ENCODE measurements at places on chromosomes 11 and 22.

GRCh38 chr22:45228401-45228754, 12.3 kb downstream of the KIAA0930 start:
- no peak for DNase-seq

- DNase-seq: no peak
Observed at GRCh38 chr11:65486570-65487466, 12.0 kb upstream of the MALAT1 start.

DNA sequence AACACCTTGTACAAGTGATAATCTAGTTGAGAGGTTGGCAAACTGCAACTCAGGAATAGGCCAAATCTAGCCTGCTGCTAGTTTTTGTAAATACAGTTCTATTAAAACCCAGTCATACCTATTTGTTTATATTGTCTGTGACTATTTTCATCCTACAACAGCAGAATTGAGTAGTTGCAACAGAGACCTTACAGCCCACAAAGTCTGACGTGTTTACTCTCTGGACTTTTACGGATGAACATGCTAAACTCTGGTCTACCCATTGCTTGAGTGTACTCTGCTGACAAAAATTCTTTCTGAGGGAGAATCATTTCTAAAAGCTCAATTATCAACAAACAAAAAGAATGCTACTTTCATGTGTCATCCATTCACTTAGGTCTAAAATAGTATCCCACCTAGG, 287.0 kb downstream of the DYNC2H1 start:
- no peak for DNase-seq

GRCh38 chr22:38132136-38132535, 21.7 kb upstream of the BAIAP2L2 start:
- DNase-seq: no peak

DNA sequence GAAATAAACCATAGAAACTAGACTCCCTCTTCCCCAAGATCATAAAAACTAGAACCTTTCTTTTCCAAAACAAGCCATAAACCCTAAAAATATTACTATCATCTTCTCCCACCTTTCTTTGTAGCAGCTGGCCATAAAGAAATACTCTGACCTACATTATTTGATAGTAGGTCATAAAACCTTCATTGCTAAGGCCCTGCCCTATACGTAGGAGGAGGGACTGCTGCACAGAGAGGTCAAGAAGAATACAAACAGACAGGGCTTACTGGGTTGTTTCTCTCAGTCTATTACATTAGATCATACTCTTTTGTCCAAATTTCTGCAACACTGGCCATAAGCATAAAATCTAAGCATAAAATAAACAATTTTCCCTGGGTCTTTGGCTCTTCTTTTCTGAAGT, 101.5 kb downstream of the TYR start:
- no peak for DNase-seq

DNA sequence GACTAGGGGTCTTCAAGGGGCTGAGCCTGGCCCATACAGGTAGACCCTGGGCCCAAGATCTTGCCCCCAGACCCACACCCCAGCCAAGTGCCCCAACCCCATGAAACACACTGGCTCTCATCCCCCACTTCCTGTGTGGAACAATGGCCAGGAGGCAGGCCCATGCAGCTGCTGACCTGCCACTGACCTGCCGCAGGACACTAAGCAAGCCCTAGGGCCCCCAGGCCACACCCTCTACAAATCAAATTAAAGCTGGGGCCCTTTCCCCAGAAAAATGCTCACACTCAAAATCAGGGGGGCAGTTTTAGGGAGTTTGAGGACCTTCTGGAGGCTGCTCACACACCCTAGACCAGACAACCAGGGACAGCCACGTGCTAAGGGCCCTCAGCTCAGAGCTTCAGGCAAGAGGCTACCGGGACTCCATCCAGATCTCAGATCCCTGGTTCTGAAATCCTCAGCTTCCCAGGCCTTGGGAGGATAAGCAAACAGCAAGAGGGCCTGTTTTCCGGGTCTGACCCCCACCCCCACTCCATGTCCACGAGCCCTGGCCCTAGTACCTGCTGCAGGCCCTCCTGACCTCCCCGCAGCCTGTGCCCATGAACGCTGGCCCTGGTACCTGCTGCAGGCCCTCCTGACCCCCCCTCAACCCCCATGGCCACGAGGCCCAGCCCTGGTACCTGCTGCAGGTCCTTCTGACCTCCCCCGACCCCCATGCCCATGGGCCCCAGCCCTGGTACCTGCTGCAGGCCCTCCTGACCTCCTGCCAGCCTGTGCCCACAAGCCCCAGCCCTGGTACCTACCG, 10.0 kb downstream of the CARD10 start:
- no peak for DNase-seq

DNA sequence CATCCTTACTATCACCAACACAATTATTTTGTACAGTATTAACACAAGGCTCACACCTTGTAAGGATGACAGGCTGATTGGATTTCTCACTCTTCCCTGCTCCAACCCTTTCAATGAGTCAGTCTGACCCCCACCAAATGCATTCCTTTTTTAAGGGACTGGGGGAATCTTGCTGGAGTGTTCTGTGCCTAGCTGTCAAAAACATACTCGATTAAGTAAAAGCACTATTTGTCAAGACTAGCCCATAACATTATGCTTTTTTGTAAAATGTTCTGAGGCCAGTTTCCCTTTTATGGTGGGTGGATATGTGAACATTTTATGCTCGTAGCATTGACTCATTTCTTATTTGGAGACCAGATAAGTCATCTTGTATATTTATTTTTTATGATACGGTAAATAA, 87.2 kb downstream of the PDHX start:
- DNase-seq: no peak

- no peak for DNase-seq
Observed at GRCh38 chr22:35893698-35894097, 134.9 kb downstream of the RBFOX2 start.

DNA sequence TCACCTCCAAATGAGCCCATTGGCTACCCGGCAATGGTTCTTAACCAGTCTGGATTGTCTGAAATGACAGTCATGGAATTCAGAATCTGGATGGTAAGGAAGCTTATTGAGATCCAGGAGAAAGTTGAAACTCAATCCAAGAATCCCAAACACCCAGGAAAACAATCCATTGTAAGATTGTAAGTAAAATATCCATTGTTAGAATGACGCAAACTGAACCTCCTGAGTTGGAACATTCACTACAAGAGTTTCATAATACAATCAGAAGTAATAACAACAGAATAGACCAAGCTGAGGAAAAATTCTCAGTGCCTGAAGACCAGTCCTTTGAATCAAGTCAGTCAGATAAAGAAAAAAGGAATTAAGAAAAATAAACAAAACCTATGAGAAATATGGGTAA, 22.1 kb downstream of the OR8G5 start:
- no peak for DNase-seq

- DNase-seq: no peak
Observed at GRCh38 chr11:41456269-41456668, 3.2 kb downstream of the LRRC4C start.

GRCh38 chr11:67300256-67300755, 3.0 kb upstream of the SSH3 start:
- no peak for DNase-seq

GRCh38 chr11:12802418-12803085, 128.3 kb downstream of the TEAD1 start:
- DNase-seq: no peak

- DNase-seq: no peak
Observed at GRCh38 chr11:126332221-126332711, 23.2 kb upstream of the ST3GAL4 start.

- DNase-seq: no peak
Observed at GRCh38 chr11:60131912-60132311, 43.4 kb downstream of the MS4A2 start.

DNA sequence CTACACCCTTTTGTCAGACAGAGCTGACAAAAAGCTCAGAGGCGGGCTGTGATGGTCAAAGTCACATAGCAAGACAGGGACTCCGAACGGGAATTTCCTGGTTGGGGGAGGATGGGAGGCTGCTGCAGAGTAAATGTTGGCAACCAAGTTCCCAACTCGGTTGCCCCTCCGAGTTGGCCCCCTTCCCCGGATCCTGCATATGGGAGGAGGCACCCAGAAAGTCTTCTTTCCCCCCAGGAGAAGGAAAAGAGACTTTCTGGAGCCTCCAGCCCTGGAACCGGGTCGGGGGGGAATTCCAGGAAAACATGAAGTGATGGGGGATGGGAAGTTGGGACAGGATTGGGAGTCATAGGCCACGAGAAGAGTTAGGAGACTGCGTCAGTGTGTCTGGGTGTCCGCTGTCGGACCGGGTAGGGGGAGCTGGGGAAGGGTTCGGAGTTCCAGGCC, 614 bp downstream of the SELENOM start:
- no peak for DNase-seq
